Activated T-cell treated with anti-CD3 and anti-CD28 coated beads, Interleukin-2, amount 50 U/mL, for 24 hours (primary cell): ENCODE measurements at places on chromosomes 1 and 21.

GRCh38 chr1:183000167-183000962 lies 22.9 kb upstream of the LAMC1 start:
- H3K36me3 ChIP-seq = no peaks in the 10 kb centered on the region
- no peaks in the 10 kb centered on the region for H3K4me1 ChIP-seq
- peaks cover 46% of the 10 kb centered on the region for H3K27me3 ChIP-seq
- DNase-seq = no peak
- no peak overlapping the region for H3K27ac ChIP-seq
- no peak overlapping the region for H3K4me3 ChIP-seq

DNA sequence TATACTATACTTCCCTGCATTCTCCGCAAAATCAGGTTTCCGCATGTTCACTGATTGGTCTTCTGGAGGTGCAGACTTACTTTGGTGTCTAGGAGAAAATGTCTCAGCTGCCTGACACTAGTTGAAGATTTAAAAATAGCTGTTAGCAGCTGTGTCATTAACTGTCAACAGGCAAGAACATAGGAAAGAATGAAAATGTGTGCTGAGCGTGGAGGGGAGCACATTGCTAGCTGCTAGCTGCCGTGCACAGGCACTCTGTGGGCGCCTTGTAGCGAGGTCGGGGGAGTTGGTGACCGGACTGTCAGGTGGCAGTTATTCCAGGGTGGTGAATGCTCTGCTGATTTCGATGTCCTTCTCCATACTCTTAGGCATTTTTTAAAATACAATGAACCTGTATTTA lies 5.2 kb downstream of the FAAH start:
- H3K4me1 ChIP-seq = peaks cover 4% of the 10 kb centered on the region
- H3K4me3 ChIP-seq = no peak overlapping the region
- no peaks in the 10 kb centered on the region for H3K36me3 ChIP-seq
- peaks cover 20% of the 10 kb centered on the region for H3K27me3 ChIP-seq
- H3K27ac ChIP-seq = no peak overlapping the region
- no peak for DNase-seq

- H3K27ac ChIP-seq = no peak overlapping the region
- no peak for DNase-seq
- H3K4me1 ChIP-seq = no peaks in the 10 kb centered on the region
Measured at GRCh38 chr1:17849216-17849615, 94.1 kb downstream of the ACTL8 start.

GRCh38 chr1:245345191-245345884 lies 190.6 kb downstream of the KIF26B start:
- no peaks in the 10 kb centered on the region for H3K36me3 ChIP-seq
- no peak for DNase-seq
- H3K4me3 ChIP-seq = no peak overlapping the region
- H3K27me3 ChIP-seq = peaks cover 3% of the 10 kb centered on the region
- no peak overlapping the region for H3K27ac ChIP-seq

DNA sequence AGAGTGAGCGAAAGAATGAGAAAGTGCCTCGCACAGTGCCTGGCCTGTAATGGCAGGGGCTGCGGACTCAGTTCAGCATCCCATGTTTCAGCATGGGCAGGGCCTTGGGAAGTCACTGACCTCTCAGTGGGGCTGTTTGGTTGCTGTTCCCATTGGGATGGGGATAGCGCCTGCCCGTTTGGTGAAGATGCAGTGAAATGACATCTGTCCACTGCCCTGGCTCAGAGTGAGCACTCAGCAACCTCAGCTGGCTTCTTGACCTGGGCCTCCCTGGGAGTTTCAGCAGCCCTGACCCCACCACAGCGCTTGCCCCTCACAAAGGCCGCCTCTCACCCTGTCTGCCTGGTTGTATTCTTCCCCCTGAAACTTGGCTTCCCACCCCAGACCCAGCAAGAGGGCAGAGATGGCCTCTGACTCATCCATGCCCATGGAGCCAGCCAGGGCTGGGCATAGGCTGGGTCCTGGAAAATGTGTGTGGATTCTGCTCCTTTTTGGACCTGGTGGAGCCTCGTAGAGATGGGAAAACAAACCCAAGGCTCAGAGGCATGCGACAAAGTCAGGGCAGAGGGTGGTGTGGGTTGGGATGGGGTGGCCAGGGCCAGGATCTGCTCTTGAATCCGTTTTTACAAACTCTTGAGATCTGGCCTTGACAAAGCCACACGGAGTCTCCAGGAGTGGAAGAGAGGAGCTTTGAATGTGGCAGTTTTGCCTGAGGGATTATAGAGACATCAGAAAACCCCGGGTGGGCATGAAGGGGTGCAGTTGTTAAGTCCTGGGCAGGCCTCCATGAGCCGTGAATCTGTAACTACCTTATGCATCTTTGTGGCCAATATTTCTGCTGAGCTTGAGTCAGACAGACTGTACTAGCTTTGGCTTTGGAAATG lies 1.2 kb downstream of the XKR8 start:
- peak overlapping the region; percentile 80 for H3K4me3 ChIP-seq
- H3K4me1 ChIP-seq = peaks cover 23% of the 10 kb centered on the region
- H3K36me3 ChIP-seq = peaks cover 24% of the 10 kb centered on the region
- H3K27me3 ChIP-seq = no peaks in the 10 kb centered on the region

- no peak overlapping the region for H3K4me3 ChIP-seq
- DNase-seq = no peak
- no peaks in the 10 kb centered on the region for H3K4me1 ChIP-seq
- H3K36me3 ChIP-seq = no peaks in the 10 kb centered on the region
- peaks cover 6% of the 10 kb centered on the region for H3K27me3 ChIP-seq
Measured at GRCh38 chr1:93775224-93775623, 93.6 kb upstream of the BCAR3 start.

DNA sequence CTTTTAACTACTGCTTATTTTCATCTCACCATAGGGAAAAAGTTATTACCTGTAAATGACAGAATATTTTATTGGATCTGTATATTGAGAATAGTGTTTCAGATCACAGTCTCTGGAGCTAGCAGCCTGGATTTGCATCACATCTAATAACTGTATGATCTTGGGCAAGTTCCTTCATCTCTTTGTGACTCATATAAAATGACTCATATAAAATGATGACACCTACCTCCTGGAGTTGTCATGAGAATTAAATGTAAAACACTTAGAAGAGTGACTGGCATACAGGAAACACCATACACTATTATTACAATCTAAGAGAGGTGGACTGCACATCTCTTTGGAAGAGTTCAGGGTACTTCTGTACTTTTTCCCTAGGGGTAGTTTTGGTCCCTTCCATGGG lies 421.3 kb downstream of the NEGR1 start:
- no peak overlapping the region for H3K27ac ChIP-seq
- H3K36me3 ChIP-seq = no peaks in the 10 kb centered on the region
- DNase-seq = no peak
- H3K4me1 ChIP-seq = peaks cover 2% of the 10 kb centered on the region

DNA sequence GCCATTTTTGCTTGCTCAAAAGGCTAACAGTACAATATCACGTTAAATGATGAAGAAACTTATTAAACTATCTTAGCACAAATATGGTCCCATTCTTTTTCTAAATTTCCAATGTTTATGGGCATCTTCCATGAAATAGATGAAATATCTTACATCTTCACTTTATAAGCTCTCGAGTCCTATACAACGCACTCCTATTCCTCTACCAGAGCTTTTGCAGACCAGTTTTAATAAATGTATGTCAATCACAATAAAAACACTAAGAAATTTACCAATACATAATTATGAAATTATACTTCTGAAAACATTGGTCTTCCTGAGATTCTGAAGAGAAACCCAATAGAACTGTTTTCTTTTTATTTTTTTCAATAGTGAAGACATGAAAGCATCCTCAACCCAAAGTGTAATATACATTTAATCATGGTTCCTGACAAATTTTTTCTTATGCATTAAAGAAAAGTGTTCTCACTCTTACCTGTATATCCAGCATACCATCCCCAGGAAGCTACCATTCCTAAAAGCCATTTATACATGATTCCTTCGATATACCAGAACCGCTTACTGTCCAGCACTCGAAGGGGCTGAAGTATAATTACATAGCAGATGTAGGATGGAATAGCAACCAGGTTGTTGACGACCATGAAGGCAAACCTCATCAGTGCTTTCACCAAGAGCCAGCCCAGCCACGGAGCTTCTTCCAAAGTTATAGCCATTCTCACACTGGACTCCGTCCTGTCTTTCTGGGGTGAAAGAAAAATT lies 1.8 kb downstream of the LPGAT1 start:
- no peak for DNase-seq
- H3K36me3 ChIP-seq = peaks cover 18% of the 10 kb centered on the region
- H3K27me3 ChIP-seq = no peaks in the 10 kb centered on the region
- H3K4me1 ChIP-seq = peaks cover 55% of the 10 kb centered on the region
- H3K27ac ChIP-seq = no peak overlapping the region
- peak overlapping the region; percentile 82 for H3K4me3 ChIP-seq

GRCh38 chr1:246095443-246095842 lies 411.6 kb downstream of the SMYD3 start:
- H3K27ac ChIP-seq = no peak overlapping the region
- no peaks in the 10 kb centered on the region for H3K4me1 ChIP-seq
- H3K4me3 ChIP-seq = no peak overlapping the region
- DNase-seq = no peak
- H3K36me3 ChIP-seq = peaks cover 38% of the 10 kb centered on the region
- no peaks in the 10 kb centered on the region for H3K27me3 ChIP-seq

GRCh38 chr1:235938709-235939479 lies 72.2 kb upstream of the LYST start:
- peak; percentile 8 for DNase-seq
- no peak overlapping the region for H3K27ac ChIP-seq
- no peaks in the 10 kb centered on the region for H3K27me3 ChIP-seq
- H3K36me3 ChIP-seq = no peaks in the 10 kb centered on the region
- no peak overlapping the region for H3K4me3 ChIP-seq
- H3K4me1 ChIP-seq = peaks cover 27% of the 10 kb centered on the region

DNA sequence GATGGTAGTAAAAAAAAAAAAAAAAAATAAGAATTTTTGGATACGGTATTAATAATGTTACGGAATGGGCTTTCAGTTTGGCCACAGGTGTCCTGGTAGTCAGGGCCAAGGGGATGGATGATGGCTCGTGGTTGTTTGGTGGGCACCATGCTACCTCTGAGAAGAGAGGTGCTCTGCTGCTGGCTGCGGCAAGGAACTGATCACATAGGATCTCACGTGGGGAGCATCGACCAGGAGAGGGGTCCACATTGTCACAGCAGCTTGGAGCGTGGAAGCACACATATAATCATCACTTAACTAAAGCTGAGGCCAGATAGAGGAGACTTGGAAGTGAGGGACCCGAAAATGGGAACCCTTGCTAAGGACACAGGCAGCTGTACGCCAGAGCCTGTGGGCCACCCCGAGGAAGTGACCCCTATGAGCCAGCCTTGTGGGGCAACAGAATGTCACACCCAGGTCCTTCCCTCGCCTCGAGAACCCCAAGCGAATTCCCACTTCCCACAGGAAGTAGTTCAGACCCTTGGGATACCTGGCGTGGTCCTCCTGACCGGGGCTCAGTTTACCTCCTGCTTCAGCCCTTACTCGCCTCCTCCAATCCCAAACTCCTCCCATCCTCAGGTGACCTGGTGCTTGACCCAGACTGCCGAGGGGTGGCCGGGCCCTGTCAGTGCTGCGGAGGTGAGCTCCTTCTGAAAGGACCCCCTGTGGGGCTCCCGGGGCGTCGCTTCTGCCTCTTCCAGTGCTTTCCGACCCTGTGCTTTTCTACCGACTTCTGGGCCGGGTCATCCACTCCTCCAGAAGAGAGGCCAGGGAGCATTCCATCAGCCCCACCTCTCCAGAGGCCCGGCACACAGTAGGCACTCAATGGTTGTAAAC lies 222.0 kb downstream of the CAMTA1 start:
- no peak overlapping the region for H3K4me3 ChIP-seq
- DNase-seq = no peak
- peaks cover 15% of the 10 kb centered on the region for H3K27me3 ChIP-seq
- no peaks in the 10 kb centered on the region for H3K4me1 ChIP-seq

GRCh38 chr21:46568562-46568961 lies 36.3 kb downstream of the S100B start:
- H3K27me3 ChIP-seq = no peaks in the 10 kb centered on the region
- peaks cover 38% of the 10 kb centered on the region for H3K4me1 ChIP-seq
- H3K27ac ChIP-seq = no peak overlapping the region
- peaks cover 89% of the 10 kb centered on the region for H3K36me3 ChIP-seq
- no peak overlapping the region for H3K4me3 ChIP-seq

DNA sequence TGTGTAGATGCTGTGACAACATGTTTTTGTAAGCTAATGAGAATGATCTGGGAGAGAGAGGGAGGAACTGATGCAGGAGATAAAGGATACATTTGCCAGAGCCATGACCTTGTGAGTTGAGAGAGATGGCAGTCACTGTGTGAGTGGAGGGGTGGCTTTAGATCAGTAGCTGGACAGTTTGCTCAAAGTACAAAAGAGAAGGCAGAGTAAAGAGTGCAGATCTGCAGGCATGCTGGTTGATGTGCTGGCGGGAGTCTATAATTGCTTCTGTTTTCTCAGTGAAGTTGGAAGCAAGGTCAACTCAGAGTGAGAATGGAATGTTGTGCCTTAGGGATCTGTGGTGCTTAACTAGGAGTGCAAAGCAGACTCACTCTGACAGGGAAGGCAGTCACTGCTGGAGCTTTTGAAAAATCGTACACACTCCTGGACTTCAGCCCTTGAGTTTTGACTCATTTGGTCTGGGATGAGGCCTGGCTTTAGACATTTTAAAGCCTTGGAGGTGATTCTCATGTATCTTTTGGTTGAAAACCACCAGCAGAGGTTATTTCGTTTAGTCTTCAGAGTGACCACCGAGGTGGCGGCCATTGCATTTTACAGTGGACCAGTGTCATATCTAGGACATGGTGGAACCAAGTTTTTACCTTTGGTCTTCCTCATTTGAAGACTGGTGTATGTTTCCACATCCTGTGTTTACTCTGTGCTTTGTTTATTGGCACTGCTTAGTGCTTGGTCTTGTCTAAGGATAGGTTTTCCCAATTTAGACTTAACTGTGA lies 49.6 kb downstream of the MTR start:
- H3K27me3 ChIP-seq = no peaks in the 10 kb centered on the region
- no peak for DNase-seq
- peaks cover 69% of the 10 kb centered on the region for H3K36me3 ChIP-seq
- H3K4me3 ChIP-seq = no peak overlapping the region

DNA sequence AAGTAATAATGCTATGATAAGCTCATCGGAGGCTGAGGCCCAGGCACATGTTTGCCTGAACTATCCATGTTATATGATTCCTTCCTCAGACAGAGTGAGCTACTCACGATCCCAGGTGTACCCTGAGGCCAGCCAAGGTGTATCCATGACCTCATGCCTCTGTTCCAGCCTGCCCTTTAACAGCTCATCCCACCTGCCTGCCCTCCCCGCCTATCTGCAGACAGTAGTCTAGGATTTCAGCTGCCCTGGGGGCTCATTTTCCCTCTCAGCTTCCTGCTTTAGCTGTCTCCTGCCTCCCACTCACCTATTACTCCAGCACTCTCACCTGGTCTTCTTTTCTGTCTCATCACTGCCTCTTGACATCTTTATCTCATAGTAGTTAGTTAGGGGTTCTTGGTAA lies 1.9 kb upstream of the IL24 start:
- H3K36me3 ChIP-seq = peaks cover 6% of the 10 kb centered on the region
- no peak for DNase-seq
- no peak overlapping the region for H3K4me3 ChIP-seq
- no peak overlapping the region for H3K27ac ChIP-seq
- peaks cover 86% of the 10 kb centered on the region for H3K4me1 ChIP-seq

- no peak overlapping the region for H3K27ac ChIP-seq
- H3K27me3 ChIP-seq = no peaks in the 10 kb centered on the region
- H3K36me3 ChIP-seq = no peaks in the 10 kb centered on the region
- peaks cover 35% of the 10 kb centered on the region for H3K4me1 ChIP-seq
- no peak overlapping the region for H3K4me3 ChIP-seq
- no peak for DNase-seq
Measured at GRCh38 chr21:42677339-42678321, 24.2 kb downstream of the PDE9A start.

- no peak overlapping the region for H3K4me3 ChIP-seq
- no peak for DNase-seq
- H3K27me3 ChIP-seq = peaks cover 40% of the 10 kb centered on the region
- H3K36me3 ChIP-seq = no peaks in the 10 kb centered on the region
- peaks cover 7% of the 10 kb centered on the region for H3K4me1 ChIP-seq
Measured at GRCh38 chr1:21623410-21623961, 45.7 kb downstream of the RAP1GAP start.
